Calu3 (cell line): ENCODE measurements at places on chromosomes 2 and 18. TPM values are rescaled to one million over a fixed set of nuclear protein-coding genes. Genes with fewer than 3 reads are reported as not detected.

Gene TCF7L1
- 2.9 and 3.0 TPM in 2 replicates for total RNA-seq

DNA sequence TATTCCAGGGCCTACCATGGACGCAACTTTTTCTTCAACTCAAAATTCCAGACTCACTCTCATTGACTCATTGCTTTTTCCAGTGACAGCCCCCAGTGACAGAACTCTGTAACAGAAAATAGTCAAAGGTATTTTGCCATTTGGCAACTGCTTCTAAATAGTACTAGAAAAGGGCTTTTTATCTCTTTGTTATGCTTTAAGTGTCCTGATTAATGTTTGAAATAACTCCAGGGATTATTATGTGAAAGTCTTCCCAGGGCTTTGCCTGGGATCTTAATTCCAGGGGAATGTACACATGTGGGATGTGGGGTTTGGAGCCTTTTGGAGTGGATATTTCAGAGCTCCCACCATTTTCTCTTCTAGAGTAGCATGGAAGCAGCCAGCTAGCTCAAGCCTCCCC, 198.8 kb downstream of the KCNS3 start:
- DNase-seq = no peak

Gene SPAST
- 18.5 and 18.8 TPM in 2 replicates for total RNA-seq

DNA sequence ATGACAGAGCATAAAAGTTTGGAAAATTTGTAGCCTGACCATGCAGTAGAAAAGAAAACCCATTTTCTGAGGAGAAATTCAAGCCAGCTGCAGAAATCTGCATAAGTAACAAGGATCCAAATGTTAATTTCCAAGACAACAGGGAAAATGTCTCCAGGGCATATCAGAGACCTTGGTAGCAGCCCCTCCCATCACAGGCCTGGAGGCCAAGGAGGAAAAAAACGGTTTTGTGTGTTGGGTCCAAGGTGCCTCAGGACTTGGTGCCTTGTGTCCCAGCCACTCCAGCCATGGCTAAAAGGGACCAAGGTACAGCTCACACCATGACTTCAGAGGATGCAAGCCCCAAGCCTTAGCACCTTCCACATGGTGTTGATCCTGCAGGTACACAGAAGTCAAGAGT, 324.4 kb downstream of the ETAA1 start:
- DNase-seq = no peak

Gene TLX2
- total RNA-seq = not detected in 2 replicates

Gene UGT1A4
- 6.1 TPM in 2 replicates for total RNA-seq

DNA sequence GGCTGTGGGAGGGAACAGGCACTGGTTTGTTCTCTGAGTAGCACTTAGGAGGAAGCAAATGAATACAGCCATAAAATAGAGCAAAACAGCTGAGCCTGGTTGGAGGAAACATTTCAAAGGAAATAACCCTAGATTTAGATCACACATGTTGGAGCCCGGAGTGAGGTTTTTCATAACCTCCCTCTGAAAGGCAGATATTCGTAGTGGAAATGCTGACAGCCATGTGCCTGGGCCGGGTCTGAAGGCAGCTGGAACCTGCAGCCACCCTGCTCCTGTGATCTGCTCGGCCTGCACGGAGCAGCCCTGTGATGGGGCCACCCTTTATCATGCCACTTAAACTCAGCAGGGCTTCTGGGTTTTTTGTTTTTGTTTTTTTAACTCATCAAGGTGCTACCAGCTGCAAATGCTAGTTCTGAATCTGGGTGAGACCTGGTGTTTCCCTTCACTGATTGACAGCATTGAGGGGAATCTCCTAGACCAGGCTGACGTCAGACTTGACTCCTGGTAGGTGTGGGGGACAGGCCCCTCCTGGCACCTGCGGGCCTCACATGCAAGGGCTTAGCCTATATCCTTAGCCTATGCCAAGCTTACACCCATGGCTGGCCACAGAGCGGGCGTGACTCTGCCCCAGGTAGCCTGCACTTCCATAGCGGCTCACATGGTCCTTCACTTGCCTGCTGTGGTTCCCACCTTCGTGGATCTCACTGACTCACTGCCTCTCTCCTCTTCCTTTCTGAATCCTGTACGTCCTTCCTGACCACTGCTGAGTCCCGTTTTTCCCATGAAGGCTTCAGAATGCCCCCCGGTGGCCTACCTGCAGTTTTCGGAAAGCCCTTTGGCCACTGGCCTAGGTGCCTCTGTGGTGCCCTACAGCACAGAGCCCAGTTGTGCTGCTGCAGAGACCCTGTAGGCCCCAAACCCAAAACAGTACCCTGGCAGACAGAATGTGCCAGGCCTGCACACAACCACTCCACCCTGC, 217.3 kb downstream of the SEPTIN10 start:
- no peak for DNase-seq

DNA sequence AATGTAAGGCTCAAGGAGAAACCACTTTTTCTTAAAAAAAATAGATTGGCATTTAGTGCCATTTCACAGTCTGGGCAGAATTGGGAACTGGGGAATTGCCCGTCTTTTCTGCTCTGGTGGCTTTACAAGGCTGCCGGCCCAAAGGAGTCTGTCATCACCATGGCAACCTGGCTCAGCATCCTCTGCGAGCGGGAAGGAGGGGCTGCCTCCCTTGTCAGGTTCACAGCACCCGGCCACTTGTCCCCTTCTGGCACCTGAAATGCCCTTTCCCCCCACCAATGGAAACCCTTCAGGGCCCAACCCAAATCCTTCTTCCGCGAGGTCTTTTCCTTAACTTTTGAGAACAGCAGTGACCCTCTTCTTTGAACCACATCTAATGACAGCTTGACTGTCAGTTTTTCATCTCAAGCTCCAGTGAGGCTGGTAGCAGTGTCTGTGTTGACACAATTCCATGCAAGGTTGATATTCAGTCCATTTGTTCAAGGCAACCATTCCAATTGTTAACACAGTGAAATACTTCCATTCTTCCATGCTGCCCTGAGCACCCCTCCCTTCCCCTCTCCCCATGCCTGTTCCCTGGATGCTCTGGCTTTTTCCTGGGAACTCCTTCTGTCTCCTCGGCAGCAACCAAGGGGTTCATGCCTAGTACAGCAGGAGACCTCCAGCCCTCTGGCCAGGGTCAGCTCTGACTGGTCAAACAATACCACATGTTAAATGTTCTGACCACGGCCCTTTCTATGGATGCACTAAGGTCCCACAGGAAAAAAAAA, 79.6 kb downstream of the DNER start:
- DNase-seq = no peak

Gene MYO1B
- total RNA-seq = 56.7 and 64.5 TPM in 2 replicates

Gene SPATA3
- not detected in 2 replicates for total RNA-seq

DNA sequence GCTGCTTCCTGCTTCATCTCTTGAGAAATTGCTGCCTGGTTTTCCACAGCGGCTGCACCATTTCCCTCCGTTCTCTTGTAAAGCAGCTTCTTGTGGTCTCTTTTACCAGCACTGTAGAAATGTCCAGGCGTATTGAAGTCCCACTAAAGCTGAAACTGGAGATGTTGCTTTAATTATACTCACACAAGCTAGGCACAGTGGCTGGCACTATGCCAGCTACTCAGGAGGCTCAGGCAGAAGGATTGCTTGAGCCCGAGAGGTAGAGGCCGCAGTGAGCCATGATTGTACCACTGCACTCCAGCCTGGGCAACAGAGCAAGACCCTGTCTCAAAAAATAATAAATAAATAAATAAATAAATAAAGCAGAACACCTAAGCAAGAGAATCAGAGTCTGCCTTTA, 19.2 kb upstream of the ATP9B start:
- no peak for DNase-seq

Gene UGT1A5
- total RNA-seq = 7.1 and 7.3 TPM in 2 replicates

- no peak for DNase-seq
These were observed 776.8 kb upstream of the SOX11 start for GRCh38 chr2:4915357-4915756.

DNA sequence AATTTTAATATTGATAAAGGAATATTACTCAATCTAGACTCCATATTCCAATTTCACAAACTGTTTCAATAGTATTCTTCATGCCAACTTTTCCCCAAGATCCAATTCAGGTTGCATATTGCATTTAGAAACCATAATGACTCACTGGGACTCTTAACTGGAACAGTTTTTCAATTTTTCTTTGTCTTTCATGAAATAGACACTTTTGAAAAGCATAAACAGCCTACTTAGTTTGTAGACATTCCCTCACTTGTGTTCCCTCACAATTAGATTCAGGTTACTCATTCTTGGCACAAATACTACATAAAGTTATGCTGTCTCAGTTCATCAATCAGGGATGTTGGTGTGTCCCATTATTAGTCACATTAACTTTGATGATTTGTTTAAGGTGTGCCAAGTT, 1768.4 kb upstream of the PIK3C3 start:
- DNase-seq = no peak

- DNase-seq = no peak
These were observed 3.8 kb upstream of the TBR1 start for GRCh38 chr2:161412346-161412745.

DNA sequence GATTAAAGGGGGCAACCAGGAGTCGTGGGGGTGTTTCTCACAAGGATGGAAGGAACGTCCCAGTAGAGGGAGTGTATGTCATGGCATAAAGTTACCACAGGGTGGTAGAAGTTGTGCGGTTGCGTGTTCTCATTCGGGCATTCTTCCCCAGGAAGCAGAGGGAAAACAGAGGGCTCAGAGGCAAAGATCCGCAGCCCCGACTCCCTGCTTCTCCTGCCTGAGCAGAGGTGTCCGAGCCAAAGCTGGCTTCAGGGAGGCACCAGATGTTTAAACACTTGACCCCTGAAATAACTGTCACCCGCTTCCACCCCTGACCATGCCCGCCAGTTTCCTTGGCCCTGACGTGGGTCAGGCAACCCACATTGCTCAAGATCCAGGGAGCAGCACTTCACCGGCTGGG, 83.7 kb downstream of the EN1 start:
- no peak for DNase-seq

DNA sequence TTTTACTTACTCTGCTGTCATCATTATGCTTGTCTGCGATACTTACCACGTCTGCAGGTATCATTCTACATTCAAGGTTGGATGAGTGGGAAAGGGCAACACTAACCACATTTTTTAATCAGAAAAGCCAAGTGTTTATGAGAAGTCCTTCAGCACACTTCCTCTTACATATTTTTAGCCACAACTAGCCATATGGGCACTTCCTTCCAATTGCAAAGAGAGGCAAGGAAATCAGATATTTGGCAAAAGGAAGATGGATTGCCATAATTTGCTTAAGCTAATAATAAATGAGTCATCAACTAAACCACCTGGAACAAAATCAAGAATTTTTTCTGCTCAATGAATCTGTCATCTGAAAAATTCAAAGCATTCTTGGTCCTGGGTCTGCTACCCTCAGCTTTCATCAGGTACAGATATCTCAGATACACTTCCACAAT, 16.7 kb upstream of the MRO start:
- DNase-seq = peak; percentile 51

DNA sequence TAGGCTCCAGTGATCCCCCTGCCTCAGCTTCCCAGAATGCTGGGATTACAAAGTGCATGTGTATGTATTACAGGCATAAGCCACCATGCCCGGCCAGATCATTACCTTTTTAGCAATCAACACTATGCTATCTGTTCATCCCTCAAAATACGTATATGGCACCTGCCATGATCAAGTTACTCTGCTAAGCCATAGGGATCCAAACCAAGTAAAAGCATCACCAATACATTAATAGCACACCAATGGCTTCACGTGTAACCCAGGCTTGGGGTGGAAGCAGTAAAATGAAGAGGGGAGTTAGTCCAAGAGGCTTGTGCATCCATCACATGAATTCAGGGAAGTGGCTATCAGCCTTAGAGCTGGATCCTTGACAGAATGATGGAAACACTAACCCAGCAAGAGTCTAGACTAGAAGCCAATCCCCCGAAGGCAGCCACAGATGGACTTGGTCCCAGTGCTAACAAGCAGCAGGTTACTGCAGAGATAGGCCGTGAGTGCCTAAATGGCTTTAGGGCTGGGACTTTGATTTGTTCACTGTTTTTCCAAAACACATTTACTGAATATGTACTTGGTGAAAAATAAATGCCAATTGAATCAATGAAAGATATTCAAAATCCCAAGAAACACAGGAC, 11.3 kb downstream of the HDLBP start:
- DNase-seq = no peak

DNA sequence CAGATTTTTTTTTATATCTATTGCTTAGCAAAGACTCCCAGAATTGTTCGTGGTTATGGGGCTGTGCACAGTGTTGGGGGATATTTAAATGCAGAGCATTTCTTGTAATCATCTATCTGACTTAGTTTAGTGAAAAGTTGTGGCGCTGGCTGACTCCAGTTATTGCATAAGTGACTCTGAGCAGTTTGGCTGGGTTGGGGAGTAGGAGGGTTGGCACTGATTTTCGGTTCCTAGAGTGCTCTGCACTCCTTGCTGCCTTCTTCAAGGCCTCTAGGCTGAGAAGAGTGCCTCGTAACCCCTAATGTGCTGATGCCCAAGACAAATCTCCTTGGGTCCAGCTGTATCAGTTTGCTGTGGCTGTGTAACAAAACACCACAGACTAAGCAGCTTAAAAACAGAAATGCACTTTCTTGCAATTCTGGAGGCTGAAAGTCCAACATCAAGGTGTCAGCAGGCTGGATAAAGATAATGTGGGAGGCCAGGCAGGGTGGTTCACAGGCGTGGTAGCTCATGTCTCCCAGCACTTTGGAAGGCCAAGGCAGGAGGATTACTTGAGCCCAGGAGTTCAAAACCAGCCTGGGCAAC, 6.5 kb upstream of the IMPA2 start:
- DNase-seq = no peak

DNA sequence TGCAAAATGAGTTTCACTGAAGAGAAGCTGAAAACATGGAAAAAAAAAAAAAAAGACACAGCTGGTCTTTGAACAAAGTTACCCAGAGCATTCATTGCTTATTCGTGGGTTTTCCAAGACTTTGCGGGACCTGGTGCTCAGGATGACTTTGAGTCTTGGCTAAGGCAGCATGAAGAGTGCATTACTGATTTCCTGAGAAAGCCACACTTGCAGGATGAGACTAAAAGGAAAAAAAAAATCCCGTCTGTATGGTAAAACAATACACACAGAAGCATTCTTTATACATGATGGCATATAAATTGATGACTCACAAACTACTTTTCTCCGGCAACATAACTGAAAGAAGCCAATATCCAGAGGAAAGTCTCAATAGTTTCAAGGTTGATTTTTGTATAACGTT, 195.4 kb downstream of the SPP2 start:
- no peak for DNase-seq

- DNase-seq = no peak
These were observed 12.5 kb upstream of the LBH start for GRCh38 chr2:30218814-30219213.

DNA sequence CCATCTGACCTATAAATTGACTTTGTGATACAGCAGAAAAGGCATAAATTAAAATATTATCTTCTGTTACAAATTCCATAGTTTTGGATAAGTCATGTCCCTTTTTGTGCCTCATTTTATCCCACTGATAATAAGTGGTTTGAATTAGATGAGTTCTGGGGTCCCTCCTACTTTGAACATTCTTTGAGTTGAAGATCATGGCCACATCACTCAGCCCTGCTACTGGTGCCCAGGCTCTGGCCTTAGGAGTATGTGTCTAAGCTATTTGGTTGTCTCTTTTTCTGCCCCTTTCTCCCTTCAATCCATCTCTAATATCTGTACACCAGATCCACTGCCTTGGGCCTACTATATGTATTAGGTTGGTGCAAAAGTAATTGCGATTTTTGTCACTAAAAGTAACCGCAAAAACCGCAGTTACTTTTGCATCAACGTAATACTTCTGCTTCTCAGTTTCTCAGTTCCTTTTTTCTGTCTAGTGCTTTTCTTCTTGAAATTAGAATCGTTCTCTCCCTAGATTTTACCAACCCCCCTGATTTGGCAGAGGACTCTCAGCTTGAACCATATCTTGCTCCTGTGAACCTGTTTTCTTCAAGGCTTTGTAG, 362.5 kb upstream of the TNP1 start:
- no peak for DNase-seq

Gene MYOM1
- total RNA-seq = 16.5 and 20.4 TPM in 2 replicates

Gene PJVK
- 2.6 and 4.3 TPM in 2 replicates for total RNA-seq

GRCh38 chr2:207571370-207571769, 41.6 kb downstream of the CREB1 start:
- DNase-seq = no peak
